NCI-H446 treated with DMSO at 0.1 percent for 48 hours (cell line): ENCODE measurements at places on chromosomes 7 and 10.

DNA sequence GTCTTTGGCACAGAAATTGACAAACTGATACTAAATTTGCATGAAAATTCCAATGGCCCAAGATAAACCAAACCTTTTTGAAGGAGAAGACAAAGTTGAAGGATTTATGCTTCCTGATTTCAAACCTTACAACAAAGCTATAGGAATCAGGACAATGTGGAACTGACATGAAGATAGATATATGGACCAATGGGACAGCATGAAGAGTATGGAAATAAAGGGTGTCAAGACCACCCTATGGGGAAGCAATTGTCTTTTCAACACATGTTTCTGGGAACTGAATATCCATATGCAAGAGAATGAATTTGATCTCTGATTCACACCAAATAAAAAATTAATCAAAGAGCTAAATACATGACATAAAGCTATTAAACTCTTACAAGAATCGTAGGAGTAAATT, 77.2 kb upstream of the ADARB2 start:
- DNase-seq: no peak

GRCh38 chr10:62454687-62455397, 80.7 kb downstream of the ZNF365 start:
- no peak for DNase-seq

DNA sequence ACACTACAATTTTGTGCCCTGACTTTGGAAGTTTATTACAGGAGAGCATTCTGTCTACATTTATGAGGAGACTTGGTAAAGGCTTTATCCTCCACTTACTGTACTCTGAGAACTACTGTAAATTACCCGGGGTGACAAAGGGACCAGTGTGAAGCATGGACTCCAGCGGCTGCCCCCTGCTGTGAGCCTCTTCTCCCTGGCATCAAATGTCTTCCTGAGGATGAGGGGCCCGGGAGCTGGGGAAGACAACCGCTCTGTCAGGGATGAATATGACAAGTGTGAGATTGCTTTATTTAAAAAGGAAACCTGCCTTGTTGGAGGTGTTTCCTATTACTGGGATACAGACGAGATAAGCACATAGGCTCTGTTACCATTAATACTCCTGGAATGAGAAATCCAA, 714.8 kb downstream of the CCSER2 start:
- no peak for DNase-seq

- peak; percentile 24 for DNase-seq
Observed at GRCh38 chr7:39504963-39505362, 61.2 kb upstream of the YAE1 start.

DNA sequence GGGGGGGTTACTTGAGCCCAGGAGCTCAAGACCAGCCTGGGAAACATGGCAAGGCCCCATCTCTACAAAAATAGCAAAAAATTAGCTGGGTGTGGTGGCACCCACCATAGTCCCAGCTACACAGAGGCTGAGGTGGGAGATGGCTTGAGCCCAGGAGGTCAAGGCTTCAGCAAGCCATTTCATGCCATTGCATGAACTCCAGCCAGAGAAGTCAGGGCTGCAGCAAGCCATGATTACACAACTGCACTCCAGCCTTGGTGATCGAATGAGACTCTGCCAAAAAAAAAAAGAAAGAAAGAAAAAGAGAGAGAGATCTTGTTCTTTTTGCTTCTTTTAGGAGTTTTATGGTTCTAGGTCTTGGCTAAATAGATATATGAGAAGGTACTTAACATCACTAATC, 200.2 kb upstream of the PHYHIPL start:
- DNase-seq: no peak

DNA sequence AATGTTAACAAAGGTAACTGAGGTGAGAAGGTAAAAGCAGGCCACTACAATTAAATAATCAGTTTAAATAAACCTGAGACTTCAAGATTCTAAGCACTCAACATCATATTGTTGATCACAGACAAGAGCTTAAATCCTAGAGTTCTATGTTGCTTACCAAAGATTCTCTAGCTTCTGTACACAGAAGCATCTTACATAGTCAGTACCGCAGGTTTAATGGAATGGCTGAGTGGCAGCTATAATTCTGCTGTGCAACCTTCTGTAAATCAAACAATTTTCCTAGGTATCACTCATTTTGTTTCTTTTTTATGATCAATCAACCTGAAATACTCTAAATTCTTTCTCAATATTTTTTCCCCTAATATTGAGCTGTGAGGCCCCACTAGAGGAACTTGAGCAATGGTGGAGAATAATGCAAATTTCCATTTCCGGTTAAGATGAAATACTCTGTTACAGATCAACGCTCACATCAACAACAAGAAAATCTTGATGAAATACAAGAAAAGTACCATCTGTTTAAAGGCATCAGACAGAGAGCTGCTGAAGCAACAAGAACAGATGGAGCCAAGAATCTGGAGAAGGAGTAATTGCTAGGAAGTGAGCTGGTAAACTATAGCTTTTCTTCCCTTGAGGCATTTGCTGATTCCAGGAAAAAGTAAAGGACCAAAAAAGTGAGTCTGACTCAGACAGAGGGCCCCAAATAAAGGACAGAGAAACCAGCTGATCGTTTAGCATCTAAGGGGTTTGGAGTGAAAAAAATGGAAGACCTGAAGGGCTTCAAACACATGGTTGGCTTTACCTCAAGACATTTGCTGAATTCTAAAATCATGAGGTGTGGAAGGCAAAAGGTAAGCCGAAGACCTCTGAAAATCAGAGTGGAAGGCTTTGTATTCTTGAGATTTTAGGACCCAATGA, 22.6 kb downstream of the PNPLA8 start:
- peak; percentile 59 for DNase-seq

- DNase-seq: no peak
Observed at GRCh38 chr7:151157645-151158329, 9.7 kb downstream of the GBX1 start.

DNA sequence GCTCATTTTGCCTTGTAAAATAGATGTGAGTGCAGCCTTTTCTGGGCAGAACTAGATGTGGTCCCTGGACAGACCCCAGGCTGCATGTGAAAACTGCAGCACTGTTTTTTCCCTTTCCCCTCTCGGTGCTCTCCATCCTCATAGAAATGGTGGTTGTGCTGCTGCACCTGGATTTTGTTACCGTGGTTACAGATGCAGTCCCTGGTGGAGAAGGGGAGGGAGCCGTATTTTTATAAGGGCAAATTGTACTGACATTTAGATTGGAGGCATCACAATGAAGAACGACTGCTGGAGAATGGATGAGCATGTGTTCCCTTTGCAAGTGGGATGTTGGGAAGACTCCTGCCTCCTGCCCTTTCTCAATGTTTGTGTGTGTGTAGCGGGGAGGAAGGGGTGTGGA, 469.9 kb downstream of the CCSER2 start:
- no peak for DNase-seq

GRCh38 chr10:61232780-61233179, 220.4 kb downstream of the TMEM26 start:
- no peak for DNase-seq

DNA sequence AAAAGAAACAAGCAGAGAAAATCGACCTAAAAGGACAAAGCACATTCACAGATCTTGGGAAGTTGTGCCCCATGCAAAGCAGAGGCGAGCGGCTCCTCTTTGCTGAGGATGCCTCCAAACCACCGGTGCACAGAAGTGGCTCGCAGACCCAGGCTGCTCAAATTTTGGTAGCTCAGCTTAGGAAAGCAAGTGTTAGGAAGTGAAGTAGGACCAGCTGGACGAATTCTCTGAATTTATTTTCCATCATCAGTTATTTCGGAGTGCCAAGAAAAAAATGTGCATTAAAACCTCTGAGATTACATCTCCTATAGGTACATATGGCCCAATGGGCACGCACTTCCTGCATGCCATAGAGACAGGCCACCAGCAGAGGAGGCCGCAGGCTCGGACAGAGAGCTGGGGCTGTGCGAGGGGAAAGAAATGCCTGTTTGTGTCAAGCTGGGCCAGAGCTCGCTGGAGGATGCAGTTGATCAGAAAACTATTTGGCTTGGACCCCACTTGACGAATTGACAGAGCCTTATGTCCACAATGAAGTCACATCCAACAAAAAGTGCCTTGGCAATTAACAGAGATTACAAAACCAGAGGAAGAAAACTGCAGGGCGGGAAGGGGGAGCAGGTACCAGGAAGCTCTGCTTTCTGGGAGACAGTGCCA, 122.3 kb upstream of the LYZL2 start:
- DNase-seq: peak; percentile 82

DNA sequence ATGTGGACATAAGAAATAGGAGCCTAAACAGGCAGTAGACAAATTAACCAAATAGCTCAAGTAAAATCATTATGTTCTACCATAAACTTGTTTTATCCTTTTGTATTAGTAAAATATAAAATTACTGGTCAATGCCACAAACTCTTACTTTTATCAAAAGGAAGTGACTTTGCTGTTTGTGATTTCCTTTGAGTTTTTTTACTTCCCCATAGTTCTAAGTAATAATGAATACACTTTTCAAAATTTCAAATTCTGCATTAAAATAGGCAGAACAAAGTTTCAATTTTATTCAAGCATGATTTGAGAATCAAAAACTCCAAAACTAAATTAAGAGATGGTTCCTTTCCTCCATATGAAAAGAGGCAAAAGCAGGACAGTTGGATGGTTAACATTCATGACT, 139.7 kb upstream of the ABCB5 start:
- DNase-seq: no peak
